ENCODE measurements at places on chromosomes 12 and 14.

DNA sequence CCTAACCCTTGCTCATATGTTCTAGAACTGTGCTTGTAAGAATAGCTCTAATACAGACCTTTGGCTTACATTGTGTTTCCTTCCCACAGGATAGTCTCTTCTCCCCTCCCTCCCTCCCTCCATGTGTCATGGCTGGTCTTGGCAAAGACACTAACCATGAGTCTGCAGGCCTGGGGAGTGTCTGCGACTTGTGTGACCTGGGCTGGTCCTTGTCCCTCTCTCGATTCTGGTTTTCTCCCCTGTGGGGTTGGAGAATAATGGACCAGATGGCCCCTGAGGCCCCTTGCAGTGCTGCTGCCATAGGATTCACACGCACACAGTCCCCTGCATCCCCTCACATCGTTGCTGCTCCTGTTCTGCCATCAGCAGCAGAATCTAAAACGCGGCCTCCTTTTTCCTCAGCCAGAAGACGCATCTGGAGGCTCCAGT is 30.3 kb downstream of the DEGS2 start:
- no peak for DNase-seq

DNA sequence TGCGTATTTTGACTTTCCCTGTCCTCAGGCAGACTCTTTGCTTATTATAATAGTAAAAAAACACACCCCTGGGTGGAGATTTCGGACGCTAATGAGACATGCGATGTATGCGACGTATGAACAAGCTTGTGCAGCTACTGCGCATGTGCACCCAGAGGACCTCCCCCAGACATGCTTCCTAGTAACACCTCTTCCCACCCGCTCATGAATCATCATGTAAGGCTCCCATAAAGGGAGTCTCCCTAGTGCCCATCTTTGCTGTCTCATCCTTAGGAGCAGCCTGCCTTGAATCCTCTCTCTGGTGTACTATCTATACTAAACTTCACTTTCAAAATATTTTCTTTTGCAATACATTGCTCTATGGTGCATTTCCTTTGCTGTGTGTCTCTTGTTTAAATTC is 210.1 kb downstream of the TMEM132D start:
- no peak for DNase-seq

GRCh38 chr12:20601668-20602280 is 93.4 kb upstream of the SLCO1C1 start:
- no peak for DNase-seq

GRCh38 chr12:83161456-83161855 is 474.8 kb downstream of the TMTC2 start:
- DNase-seq: no peak

DNA sequence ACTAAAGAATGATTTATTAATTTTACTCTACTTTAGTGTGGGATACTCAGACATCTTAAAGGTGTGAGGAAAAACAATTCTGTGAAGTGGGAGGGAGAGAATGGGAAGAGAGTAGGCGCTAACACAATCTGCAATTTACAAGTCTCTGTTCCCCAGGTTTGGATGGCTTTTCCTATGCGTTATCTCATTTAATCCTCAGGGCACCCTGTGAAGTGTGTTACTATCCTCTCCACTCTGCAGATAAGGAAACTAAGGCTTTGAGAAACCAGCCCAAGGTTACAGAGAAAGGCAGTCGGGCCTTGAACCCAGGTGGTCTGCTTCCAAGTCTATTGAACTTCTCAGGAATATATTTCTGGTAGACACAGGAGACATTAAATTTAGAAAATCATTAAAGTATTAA is 36.2 kb upstream of the TUBA1C start:
- DNase-seq: no peak

DNA sequence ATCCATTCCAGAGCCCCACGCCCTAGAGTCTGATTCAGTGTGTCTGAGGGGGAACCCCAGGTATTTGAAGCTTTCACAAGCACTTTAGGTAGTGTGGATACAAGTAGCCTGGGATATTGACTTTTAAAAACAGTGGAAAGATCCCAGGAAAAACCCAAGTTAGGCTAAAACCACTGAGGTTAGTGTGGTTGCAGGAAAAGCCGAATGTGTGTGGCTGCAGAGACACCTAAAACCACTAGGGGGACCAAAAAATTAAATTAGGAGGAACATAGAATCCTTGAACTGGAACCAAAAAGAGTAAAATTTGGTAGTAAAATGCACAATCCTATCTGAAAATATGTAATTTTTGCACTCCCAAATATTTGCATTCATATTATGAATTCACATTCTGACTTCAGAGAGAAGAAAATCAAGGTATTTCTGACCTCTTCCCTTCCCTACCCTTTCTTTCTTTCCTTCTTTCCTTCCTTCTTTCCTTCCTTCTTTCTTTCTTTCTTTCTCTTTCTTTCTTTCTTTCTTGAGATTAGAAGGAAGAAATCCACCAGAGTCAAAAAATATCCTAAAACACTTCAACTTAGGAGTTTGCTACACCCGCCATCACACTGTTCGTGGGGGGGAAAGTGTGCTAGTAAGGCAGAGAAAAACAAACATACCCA is 37.8 kb downstream of the SLCO1A2 start:
- no peak for DNase-seq

DNA sequence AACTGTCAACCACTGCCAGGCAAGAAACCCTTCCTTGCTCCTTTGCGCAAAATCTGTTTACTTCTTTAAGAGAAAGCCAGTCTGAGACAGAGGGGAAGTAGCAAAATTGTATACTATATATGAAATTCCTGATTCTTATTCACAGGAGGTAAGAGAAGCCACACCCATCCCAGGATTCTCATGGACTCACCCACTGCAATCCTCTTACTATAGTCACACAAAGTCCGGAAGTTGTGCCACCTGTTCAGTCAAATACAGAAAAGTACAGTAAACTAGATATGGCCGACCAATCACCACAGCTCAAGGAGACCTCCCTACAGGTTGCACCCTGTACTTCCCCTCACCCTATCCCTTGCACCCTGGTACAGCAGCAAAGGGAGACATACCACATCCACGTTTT is 2.9 kb downstream of the PRMT5 start:
- DNase-seq: no peak

- no peak for DNase-seq
Observed at GRCh38 chr14:24913021-24913420, 136.9 kb downstream of the STXBP6 start.

- DNase-seq: no peak
Observed at GRCh38 chr12:57227315-57228115, 2.0 kb upstream of the SHMT2 start.

DNA sequence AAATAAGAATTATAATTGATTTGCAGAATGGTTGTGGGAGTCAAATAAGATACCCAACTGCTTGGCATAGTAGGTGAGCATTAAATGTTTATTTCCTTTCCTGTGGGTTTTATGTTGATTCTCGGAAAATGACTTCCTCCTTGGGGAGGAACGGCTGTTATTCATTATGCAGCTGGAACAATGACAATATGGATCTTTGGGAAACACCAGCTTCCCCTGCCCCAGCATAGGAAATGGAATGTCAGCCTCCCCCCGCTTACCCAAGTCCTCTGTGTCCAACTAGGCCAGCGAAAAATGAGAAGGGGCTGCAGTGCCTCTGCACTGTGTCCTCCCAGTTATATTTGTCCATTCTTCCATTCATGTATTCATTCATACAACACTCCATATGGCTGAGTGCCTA is 11.7 kb upstream of the CCDC177 start:
- DNase-seq: no peak

DNA sequence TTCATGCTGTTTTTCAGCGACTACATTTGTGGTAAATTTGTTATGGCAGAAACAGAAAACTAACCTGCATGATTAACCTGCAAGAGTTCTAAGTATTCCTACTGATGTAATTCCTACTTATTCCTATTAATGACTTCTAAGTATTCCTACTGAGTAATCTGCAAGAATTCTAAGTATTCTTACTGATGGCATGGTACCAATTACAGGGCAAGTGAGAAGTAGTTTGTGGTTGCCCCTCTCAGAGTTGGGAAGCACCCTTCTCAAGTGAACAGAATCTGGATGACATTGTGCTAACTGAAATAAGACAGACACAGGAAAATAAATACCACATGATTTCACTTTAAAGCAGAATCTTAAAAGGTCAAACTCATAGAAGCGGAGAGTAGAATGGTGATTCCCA is 100.9 kb upstream of the CPNE8 start:
- no peak for DNase-seq

DNA sequence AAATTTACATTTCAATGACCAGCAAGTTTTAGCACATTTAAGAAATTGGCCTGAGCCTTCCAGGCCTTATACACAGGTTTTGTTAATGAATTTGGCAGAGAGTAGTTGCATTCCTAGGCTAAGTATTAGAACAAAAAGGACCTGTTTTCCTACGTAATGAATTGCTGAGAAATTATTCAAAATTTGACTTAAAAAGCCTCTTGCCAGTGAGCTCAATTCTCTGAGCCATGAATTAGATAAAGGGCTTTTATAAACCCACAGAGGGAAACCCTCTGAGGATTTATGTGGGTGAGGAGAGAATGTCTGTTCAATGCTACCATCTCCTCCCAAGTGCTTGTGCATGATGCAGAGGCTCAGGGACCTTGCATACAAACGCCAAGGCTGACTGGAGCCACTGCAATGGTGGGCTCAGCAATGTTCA is 94.5 kb upstream of the PELI2 start:
- no peak for DNase-seq

- no peak for DNase-seq
Observed at GRCh38 chr14:93044121-93044520, 71.6 kb downstream of the ITPK1 start.

GRCh38 chr14:26992403-26993115 is 394.7 kb upstream of the NOVA1 start:
- no peak for DNase-seq

DNA sequence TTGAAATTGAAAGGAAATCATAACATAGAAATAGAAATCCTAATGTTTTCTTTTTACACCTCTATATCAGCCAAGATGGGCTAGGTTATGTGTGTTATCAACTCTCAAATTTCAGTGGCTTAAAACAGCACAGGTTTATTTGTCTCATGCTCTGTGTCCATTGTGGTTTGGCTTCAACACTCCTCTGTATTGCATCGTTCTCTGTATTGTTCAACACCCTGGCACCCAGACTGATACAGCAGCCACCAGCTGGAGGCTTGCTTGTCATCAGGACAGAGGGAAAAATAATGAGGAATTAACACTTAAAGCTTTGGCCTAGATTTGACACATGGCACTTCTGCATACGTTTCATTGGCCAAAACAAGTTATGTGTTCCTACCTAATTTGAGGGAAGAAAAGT is 234.2 kb upstream of the ARHGAP5 start:
- DNase-seq: no peak

DNA sequence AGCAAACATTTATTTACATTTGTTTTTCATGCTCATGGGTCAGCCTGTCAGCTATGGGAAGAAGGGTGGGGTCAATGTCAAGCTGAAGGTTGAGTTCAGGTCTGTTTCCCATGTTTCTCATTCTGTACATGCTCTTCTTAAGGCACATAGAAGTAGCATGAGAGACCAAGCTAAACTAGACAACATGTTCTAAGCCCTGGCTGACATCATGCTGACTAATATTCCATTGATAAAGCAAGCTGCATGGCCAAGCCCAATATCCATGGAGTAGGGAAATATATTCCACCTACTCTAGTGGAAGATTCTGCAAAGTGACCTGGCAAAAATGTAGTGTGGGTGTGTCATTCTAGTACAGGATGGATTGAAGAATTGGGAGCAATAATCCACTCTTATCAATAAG is 44.1 kb downstream of the PLXNC1 start:
- no peak for DNase-seq

DNA sequence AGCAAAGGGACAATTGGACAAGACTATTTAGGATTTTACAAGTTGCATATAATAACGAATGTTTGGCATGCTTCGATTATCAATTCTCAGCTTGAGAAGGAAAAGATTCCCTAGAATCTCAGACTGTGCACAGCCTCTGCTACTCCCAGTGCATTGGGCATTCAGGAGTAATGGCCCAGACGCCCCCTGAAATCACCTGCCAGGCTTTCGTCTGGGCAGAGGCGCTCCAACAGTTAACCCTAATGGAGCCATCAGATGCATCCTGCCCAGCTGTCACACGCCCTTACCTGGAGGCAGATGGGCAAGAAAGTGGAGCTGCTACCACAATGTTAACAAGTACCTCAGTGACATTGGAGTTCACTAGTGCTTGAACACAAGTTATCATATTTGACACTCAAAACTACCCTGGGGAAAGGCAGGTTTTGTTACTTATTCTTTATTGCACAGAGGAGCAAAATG is 927 bp upstream of the LRP6 start:
- DNase-seq: no peak

DNA sequence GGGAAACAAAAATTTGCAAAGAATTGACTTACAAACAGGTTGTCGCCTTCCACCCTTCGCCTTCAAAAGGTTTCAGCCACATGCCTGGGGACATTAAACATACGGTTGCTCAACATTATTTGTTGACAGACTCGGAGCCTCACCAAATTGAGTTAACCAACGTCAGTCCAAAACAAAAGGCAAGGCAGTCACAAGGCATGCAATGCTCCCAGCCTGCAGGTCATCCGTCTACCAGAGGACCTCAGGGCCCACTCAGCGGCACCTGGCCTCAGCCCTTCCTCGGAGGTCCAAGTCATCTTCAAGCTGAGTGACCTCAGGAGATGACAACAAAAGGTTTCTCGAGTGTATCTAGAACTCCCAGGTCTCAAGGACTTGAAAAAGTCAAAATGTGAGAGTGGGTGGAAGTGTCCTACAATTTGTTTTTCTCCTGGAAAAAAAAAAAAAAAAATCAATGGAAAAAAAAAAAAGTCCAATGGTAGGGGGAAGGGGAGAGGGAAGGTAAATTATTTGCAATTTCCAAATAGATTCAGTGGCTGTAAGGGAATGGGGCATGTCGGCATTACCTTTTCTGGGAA is 64.3 kb downstream of the KDM2B start:
- DNase-seq: no peak

- no peak for DNase-seq
Observed at GRCh38 chr14:56902385-56902784, 92.1 kb upstream of the OTX2 start.

GRCh38 chr14:22813145-22813544 is 2.1 kb downstream of the SLC7A7 start:
- DNase-seq: no peak

GRCh38 chr12:117881517-117881916 is 87.3 kb downstream of the KSR2 start:
- no peak for DNase-seq

DNA sequence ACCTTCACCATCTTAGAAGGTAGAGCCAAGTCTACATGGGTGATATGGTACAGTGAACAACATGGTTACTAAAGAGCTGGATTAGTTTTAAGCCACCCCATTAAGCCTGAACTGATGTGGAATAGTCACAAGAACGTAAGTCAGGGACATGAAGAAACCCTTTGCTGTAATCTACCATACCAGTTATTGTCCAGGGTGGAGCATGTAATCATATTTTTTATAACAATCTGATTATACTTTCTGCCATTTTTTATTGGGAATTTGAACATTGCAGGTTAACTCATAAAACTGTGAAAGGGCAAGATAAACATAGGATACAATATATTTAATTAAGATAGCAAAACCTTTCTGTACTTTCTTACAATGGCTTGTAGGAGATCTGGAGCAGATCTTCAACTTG is 103.6 kb downstream of the FIGNL2 start:
- no peak for DNase-seq

DNA sequence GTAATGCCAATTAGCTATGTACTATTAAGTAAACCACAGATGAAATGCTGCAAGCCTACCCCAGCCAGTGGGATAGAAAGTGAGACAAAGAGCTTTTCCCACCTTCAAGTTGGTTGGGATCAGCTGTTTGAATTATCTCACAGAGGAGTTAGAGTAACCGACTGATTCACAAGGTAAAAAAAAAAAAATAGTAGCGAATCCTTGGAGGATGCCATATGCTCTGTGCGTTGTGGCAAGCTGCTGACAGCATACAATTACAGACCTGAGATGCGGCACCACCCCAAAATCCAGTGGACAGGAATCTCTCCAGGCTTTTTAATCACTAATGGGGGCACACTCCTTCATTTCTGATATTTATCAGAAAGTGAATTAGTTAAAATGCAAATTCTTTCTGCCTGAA is 157.0 kb upstream of the RMST start:
- no peak for DNase-seq
